ENCODE measurements at places on chromosomes 16 and 17. TPM values are rescaled to one million over a fixed set of nuclear protein-coding genes. Genes with fewer than 3 reads are reported as not detected.

DNA sequence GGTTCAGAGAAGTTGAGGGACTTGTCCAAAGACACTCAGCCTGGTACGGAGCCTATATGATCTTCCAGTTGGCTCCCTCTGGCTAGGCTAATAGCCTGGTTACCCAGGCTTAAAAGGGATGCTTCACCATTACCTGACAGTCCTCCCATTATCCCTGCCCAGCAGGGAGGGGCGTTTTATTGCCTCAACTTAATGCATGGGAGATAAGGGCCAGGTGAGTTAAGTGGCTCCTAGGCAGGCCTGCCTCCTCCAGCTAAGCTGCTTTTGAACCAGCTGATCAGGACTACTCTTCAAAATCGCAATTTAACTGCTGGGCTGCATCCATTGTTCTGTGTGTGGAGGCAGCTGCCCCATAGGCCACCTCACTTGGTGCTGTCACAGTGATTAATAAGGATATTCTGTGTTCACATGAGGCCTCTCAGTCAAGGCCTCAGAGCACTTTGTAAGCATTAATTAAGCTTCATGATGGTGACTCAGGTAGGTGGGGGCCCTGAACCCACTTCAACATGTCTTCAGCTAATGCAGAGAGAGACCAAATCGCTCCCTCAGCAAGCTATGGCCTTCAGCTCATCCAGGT, 27.9 kb downstream of the SMPD3 start:
- no peak for DNase-seq
- no peak overlapping the region for H3K27ac ChIP-seq
- H3K27me3 ChIP-seq, result peaks cover 22% of the 10 kb centered on the region
- H3K4me3 ChIP-seq, result no peak overlapping the region
- H3K4me1 ChIP-seq, result peaks cover 3% of the 10 kb centered on the region

DNA sequence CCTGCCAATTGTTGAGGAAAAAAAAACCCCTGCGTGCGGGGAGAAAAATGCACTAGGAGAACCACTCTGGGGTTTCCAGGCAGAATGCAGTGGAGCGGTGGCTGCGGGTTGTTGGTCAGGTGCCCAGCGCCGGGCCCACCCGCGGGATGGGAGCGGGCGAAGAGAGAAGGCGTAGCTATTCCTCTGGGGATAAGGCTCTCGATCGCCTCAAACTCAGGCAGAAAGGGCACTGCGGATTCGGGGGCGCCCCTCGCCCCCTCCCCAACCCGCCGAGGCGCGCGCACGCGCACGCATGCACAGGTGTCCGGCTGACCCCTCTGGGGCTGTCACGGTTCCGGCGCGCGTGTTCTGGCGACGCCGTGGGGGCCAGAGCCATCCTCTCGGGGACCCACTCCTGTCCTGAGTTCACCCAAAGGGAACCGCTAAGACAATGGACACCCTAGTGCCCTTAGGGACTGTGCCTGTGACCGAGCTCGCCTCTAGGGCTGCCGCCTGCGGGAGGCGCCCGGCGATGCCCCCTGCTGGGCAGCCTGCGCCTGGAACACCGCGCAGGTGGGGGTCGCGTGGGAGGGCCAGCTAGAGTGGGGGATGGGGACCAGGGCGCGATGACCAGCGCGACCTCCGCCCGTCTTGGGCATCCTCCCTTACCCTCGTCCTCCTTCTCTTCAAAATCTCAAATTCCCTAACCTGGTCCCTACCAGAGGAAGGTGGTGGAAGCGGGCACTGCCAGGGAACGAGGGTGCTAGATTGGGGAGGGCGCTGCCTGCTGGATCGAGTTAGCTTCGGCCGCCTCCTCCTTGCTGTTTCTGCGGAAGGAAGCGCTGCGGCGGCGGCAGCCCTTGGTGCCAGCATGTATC, 14.4 kb upstream of the CBX8 start:
- H3K4me1 ChIP-seq, result peaks cover 30% of the 10 kb centered on the region
- H3K4me3 ChIP-seq, result peak overlapping the region; percentile 56
- no peak for DNase-seq

GRCh38 chr16:82195917-82196494, 26.0 kb upstream of the MPHOSPH6 start:
- no peak overlapping the region for H3K4me3 ChIP-seq
- DNase-seq, result no peak
- no peaks in the 10 kb centered on the region for H3K36me3 ChIP-seq
- H3K27ac ChIP-seq, result no peak overlapping the region

DNA sequence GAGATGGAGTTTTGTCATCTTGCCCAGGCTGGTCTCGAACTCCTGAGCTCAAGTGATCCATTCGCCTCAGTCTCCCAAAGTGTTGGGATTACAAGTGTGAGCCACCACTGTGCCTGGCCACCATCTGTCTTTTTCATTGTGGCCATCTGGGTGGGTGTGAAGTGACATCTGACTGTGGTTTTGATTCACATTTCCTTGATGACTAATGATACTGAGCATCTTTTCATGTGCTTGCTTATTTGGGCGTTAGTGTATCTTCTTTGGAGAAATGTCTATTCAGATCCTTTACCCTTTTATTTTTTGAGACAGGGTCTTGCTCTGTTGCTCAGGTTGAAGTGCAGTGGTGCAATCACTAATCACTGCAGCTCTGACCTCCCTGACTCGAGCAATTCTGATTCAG, 53.9 kb upstream of the ERN1 start:
- no peak overlapping the region for H3K4me3 ChIP-seq
- no peak for DNase-seq
- H3K27ac ChIP-seq, result no peak overlapping the region
- peaks cover 24% of the 10 kb centered on the region for H3K4me1 ChIP-seq

- no peaks in the 10 kb centered on the region for H3K27me3 ChIP-seq
- H3K4me1 ChIP-seq, result peaks cover 3% of the 10 kb centered on the region
- no peak overlapping the region for H3K4me3 ChIP-seq
- DNase-seq, result no peak
- H3K27ac ChIP-seq, result no peak overlapping the region
Observed at GRCh38 chr17:9818760-9819159, 3.1 kb downstream of the GSG1L2 start.

GRCh38 chr17:66487981-66488468, 185.6 kb downstream of the PRKCA start:
- peaks cover 5% of the 10 kb centered on the region for H3K4me1 ChIP-seq
- no peaks in the 10 kb centered on the region for H3K36me3 ChIP-seq
- no peak overlapping the region for H3K4me3 ChIP-seq

DNA sequence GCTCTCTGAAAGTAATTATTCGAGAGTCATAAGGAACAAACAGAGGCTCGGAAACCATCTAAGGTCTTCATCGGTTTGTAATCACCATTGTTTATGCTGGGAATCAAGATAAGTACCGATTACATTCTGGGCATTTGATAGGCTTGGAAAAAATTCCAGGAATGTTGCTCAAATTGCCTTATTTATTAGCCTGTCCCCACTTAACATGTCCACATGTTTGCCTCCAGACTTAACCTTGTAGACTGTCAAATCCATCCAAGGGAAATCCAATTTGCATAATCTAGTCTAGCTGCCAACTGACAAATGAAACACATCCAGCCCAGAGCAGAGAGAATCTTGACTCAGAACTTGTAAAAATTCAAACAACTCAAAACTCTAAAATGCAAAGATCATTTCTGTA, 51.3 kb upstream of the TMC5 start:
- no peak for DNase-seq
- H3K36me3 ChIP-seq, result peaks cover 2% of the 10 kb centered on the region
- H3K4me3 ChIP-seq, result no peak overlapping the region
- H3K27me3 ChIP-seq, result no peaks in the 10 kb centered on the region

GRCh38 chr16:85426806-85427205, 186.3 kb upstream of the GSE1 start:
- H3K36me3 ChIP-seq, result no peaks in the 10 kb centered on the region
- H3K4me1 ChIP-seq, result peaks cover 26% of the 10 kb centered on the region
- no peak for DNase-seq

- H3K27ac ChIP-seq, result peak overlapping the region; percentile 47
- H3K36me3 ChIP-seq, result peaks cover 16% of the 10 kb centered on the region
- DNase-seq, result no peak
- H3K4me1 ChIP-seq, result peaks cover 10% of the 10 kb centered on the region
- H3K27me3 ChIP-seq, result no peaks in the 10 kb centered on the region
Observed at GRCh38 chr17:59002126-59002525, 104.6 kb downstream of the TRIM37 start.

DNA sequence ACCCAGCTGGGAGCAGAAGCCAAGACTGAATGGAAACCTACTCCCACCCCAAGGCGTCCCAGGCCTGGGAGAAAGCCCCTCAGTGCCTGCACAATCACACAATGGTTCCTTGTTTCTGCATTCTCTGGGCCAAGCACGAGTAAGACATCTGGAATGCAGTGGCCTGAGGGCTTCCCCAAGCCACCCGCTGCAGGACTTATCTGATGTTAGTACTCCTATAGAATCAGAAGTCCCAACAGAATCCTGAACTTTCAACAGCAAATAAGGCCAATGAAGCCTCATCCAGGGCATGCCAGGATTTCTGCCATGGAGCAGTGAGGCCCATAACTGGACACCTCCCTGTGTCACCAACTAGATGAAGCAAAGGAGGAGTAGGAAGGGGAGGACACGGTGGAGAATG, 28.6 kb downstream of the MYO18A start:
- H3K4me1 ChIP-seq, result peaks cover 61% of the 10 kb centered on the region
- H3K27ac ChIP-seq, result peak overlapping the region; percentile 89
- no peaks in the 10 kb centered on the region for H3K36me3 ChIP-seq
- no peaks in the 10 kb centered on the region for H3K27me3 ChIP-seq

- DNase-seq, result no peak
- H3K4me1 ChIP-seq, result peaks cover 28% of the 10 kb centered on the region
Observed at GRCh38 chr17:43679911-43680310, 18.2 kb upstream of the MEOX1 start.

GRCh38 chr16:3017794-3018506, at the start of gene CLDN6:
Gene CLDN6 (minus strand): TSS chr16:3018183. CDS start chr16:3016021, 2,162 bp downstream.
- H3K4me3 ChIP-seq, result peak within 1 kb of the TSS; percentile 89
- peak within 1 kb of the TSS; percentile 96 for H3K27ac ChIP-seq
- DNase-seq, result peak; percentile 95
- peaks cover 4% of the 10 kb centered on the region for H3K36me3 ChIP-seq
- H3K27me3 ChIP-seq, result peaks cover 40% of the 10 kb centered on the region

DNA sequence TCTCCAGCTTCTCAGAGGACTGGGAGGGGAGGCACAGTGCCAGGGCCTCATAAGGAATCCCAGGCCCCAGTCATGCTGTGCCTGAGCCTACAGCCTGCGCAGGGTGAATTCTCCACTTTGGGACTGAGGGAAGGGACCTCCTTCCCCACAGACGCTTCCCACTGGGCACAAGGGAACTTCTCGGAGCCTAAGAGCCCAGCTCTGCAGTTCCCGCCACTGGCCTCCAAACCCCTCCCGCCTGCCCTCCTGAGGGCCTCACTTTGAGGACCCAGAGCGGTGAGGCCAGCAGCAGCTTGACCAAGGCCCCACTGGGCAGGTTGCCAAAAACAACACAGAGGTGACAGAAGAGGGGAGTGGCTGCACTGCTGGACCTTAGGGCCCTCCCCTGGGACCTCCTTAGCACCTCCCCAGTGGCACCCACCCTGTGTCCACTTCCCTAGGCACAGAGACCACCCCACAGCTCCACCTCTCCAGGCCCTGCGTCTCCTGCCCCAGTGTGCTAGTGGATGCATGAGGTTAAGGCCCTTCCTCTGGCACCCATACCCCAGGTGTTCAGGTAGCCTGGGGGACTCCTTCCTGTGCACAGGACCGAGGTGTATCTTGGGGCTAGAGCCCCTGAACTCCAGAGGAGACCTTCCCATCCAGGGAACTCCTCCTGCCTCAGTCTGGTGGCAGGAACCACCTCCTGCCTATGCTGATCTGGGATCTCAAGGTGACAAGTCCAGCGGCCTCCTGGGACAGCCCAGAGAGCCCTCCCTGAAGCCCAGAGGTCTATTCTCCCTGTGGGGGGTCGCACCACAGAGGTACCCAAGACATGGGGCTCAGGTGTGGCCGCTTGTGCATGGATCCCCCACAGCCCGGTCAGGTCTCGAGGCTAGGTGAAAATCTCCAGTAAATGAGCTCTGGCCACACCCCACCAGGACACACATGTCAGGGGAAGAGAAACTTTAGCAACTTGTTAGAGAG, 3.4 kb downstream of the CASKIN2 start:
- H3K36me3 ChIP-seq, result no peaks in the 10 kb centered on the region
- DNase-seq, result no peak
- no peak overlapping the region for H3K4me3 ChIP-seq
- H3K27me3 ChIP-seq, result no peaks in the 10 kb centered on the region
- no peak overlapping the region for H3K27ac ChIP-seq
- H3K4me1 ChIP-seq, result peaks cover 41% of the 10 kb centered on the region

- peaks cover 4% of the 10 kb centered on the region for H3K36me3 ChIP-seq
- no peak overlapping the region for H3K4me3 ChIP-seq
- no peak for DNase-seq
- H3K27me3 ChIP-seq, result no peaks in the 10 kb centered on the region
- H3K27ac ChIP-seq, result no peak overlapping the region
Observed at GRCh38 chr17:50358177-50358576, 12.3 kb downstream of the XYLT2 start.

GRCh38 chr17:18331879-18332278, 16.8 kb downstream of the SMCR8 start:
- H3K36me3 ChIP-seq, result peaks cover 21% of the 10 kb centered on the region
- no peak for DNase-seq
- no peaks in the 10 kb centered on the region for H3K27me3 ChIP-seq
- H3K4me1 ChIP-seq, result no peaks in the 10 kb centered on the region
- H3K27ac ChIP-seq, result no peak overlapping the region

DNA sequence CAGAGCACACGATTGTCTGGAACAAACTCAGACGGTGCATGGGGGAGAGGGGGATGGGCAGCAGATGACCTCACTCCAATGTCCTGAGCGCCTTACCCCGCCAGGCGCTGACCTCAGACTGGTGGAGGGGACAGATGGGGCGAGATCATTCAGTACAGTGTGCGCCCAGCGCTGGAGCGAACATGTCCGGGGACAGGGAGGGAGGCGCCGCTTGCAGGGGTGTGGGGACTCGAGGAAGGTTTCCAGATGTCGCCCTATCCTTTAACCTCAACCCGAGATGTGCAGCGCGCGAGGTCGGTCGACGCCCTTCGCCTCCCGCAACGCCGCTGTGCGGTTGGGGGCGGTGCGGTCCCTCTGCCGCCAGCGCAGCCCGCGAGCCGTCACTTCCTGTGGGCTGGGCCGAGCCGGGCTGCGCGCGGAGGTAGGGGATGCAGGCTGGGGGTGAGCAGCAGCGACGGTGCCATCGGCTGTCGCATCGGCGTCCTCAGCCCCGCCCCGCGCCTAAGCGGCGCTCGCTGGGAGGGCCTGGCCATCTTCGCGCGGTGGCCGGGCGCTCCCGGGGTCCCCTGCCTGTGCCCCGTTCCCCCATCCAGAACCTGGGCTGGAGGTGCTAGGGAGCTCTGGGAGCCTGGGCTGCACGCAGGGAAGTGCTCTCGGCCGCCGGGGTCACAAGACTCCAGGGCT, 5.3 kb upstream of the CDR2L start:
- H3K27me3 ChIP-seq, result peaks cover 3% of the 10 kb centered on the region
- DNase-seq, result peak; percentile 75
- H3K4me1 ChIP-seq, result peaks cover 10% of the 10 kb centered on the region
- H3K4me3 ChIP-seq, result peak overlapping the region; percentile 81
- peak overlapping the region; percentile 81 for H3K27ac ChIP-seq

PRDM7 gene
- not detected for total RNA-seq

TLCD3A gene
- 25.3 TPM for total RNA-seq

MRC2 gene
- total RNA-seq, result 119 TPM

RNF112 gene
- total RNA-seq, result 4.8 TPM

MAF gene
- total RNA-seq, result 12.9 TPM

KRT12 gene
- total RNA-seq, result not detected

KRTAP4-4 gene
- not detected for total RNA-seq

MCRIP1 gene
- total RNA-seq, result 103 TPM

GCGR gene
- total RNA-seq, result 0.66 TPM

HEATR9 gene
- total RNA-seq, result not detected

CALB2 gene
- 0.25 TPM for total RNA-seq

TMEM220 gene
- total RNA-seq, result 5.7 TPM

TBC1D3G gene
- not detected for total RNA-seq

CNOT1 gene
- 213 TPM for total RNA-seq

STH gene
- total RNA-seq, result not detected

TBX2 gene
- total RNA-seq, result 173 TPM

GPR179 gene
- total RNA-seq, result 0.22 TPM

PRR29 gene
- total RNA-seq, result 1.9 TPM

ABCA8 gene
- total RNA-seq, result 2.6 TPM

Measured in mesothelial cell of epicardium (in vitro differentiated cells).